Retina (tissue), 1 donor: ENCODE measurements at places on chromosomes 12 and 14.

DNA sequence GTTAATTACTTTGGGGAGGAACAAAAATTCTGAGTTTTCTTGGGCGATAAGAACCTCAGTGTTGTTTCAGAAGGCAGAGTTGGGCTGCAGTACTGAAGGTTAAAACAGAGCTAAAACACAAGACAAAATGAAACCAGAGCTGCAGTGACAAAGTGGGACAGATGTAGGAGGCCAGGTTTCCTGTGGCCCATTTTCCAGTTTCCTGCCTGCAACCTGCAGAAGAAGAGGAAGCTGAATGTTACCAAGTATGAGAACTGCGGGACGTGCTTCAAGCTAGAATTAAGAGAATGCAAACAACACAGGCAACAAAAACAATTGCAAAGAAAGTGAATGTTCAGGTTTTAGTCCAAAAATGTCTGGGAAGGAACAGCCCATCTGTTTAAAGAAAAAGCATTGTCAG, 17.8 kb downstream of the ELK3 start:
- no peak for DNase-seq

DNA sequence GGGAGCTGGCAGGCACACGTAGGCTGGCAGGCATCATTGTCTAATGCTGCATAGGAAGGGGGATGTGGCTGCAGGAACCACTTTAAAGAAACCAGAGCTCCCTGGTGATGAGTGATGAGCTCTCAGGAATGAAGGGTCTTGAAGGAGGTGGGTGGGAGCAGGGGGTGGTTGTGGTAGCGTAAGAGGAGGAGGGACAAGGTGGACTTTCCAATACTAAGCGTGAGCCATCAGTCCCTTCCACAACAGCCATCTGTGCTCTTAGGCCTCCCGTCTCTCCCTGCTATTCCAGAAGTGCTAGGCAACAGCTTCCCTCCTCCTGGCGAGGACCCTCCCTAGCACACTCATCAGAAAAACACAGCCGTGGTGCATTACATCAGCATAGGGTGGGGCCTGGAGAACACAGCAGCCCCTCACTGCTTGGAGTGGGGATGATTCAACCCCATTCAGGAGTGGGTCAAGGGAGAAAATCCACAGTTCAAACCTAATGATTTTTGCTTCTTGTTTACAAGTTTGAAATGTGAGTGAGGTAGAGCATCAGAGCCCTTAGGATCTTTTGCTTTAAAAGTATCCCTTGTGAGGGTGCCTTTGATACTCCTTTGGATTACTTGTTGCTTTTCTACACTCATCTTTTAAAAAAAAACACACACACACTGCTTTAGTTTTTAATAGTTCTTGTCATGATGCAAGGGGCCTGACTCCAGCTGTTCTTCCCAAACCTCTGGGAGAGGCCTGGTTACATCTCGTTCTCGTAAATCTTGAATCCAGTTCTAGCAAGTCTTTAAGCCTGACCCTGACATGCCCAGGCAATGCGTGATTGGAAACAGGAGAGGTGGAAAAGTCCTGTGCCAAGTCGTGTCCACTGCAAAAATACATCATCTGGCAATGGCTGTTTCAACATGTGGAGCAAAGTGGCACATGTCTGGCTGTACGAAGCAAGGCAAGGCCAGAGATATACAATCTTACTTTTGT, 356.4 kb upstream of the DDHD1 start:
- DNase-seq, result no peak

DNA sequence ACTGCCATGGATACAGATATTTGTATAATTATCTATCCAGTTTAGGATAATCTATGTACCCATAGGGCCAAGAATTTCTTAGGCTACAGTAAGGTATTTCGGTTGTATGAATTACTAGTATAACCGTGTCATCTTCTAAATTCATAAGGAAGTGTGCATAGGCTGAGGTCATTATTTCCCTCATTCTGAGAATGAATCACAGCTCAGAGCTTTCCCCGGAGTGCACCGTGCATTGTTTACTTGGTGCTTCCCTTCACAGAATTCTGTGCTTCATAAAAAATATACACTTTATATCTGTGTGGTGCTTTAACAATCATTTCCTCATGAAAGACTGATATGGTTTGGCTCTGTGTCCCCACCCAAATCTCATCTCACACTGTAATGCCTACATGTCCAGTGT, 514.1 kb downstream of the ETNK1 start:
- no peak for DNase-seq

DNA sequence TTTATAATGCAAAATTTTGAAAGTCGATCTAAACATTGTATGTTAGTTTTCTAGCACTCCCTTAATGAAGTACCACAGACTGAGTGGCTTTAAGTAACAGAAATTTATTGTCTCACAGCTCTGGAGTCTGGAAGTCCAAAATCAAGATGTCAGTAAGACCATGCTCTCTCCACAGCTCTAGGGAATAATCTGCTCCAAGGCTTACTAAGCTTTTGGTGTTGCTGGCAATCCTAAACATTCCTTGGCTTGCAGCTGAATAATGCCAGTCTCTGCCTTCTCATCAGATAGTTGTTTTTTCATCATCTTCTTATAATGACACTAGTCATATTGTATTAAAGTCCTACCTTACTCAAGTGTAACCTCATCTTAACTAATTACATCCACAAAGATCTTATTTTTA, 102.2 kb downstream of the RASSF9 start:
- no peak for DNase-seq

- DNase-seq, result no peak
Measured at GRCh38 chr12:65313719-65314317, 35.3 kb downstream of the MSRB3 start.

- DNase-seq, result no peak
Measured at GRCh38 chr14:57375156-57375555, 15.2 kb upstream of the NAA30 start.

DNA sequence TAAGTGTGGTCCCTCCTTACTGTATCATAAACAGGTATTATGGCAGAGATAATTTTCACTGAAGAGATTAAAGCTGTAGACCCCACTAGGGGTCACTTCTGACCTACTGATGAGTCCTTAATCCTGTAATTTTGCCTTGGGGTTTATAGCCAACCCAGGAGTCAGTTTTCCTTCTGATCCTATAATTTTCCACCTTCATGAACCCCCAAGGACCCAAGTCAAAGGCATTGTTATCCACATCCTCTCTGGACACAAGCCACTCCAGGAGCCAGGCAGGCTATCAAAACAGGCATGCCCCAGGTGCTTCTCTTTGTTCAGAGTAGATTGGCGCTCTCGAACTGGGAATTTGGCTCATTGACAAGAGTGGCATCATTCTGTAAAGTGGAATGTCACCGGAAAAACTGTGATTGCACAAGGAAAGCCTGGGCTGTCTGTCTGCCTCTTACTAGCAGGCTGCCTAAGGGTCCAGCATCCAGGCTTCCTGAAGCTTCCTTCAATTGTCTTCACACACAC, 1523.2 kb upstream of the FLRT2 start:
- DNase-seq, result peak; percentile 8

DNA sequence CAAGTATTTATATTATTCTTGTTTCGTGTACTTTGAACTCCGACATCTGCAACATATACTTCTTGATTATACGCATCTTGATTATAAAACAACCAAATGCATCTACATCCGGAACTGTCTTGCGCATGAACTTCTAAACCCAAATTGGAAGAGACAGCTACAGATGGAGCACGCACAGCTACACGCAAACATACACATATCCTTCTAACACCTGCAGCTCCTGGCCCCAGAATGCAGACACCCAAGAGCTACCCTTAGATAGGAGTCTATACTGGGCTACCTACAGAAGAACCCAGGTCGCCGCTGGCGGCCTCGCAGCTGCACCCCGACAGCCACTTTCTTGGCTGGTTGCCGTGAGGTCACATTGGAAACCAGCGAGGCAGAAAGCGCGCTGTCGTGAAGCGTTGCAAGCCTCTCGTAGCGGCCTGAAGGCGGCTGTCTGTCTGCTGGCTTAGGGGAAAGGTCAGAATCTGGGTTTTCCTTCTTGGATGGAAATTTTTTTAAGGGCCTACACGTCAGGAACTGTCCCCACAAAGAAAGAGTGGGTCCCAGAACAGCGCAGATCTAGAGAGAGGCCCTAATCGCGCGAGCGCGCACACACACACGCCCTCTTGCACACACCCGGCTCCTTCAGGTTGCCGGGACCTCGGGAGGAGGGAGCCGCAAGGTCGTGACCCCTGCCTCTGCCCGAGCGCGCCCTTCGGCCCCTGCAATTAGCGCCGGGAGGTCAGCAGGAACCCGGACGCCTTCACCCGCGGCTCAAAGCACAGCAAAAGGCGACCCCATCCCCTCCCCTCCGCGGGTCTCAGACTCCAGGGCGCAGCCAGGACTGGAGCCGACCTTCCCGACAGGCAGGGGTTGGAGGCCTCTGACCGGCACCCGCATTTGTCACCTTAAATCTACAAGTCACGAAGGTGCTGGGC, 17.0 kb downstream of the TBX3 start:
- DNase-seq, result peak; percentile 83

DNA sequence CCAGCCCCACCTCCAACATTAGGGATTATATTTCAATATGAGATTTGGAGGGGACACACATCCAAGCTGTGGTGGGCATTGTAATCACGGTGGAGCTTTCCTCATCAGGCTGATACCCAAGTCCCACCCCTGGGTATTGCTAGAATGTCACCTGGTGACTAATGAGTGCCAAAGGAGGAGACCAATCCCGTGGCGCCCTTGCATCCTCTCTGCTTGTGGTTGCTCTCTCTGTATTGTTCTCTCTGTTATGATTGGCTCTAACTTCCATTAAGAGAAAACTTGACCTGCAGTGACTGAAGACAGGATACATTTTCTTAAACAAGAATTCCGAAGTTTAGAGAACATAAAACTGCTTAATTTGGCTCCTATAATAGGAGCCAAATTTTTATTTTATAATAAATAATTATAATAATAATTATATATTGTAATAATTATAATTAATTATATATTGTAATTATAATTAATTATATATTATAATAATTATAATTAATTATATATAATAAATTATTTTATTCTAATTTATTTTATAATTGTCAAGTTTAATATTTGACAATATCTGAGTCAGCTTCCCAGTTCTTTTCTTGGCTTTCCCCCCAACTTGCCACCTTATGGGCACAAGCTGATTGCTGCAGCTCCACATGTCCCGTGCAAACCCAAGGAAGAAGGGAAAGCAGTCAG, 420.1 kb downstream of the DIO2 start:
- DNase-seq, result no peak

GRCh38 chr12:109900752-109901580, 892 bp downstream of the TCHP start:
- DNase-seq, result no peak

DNA sequence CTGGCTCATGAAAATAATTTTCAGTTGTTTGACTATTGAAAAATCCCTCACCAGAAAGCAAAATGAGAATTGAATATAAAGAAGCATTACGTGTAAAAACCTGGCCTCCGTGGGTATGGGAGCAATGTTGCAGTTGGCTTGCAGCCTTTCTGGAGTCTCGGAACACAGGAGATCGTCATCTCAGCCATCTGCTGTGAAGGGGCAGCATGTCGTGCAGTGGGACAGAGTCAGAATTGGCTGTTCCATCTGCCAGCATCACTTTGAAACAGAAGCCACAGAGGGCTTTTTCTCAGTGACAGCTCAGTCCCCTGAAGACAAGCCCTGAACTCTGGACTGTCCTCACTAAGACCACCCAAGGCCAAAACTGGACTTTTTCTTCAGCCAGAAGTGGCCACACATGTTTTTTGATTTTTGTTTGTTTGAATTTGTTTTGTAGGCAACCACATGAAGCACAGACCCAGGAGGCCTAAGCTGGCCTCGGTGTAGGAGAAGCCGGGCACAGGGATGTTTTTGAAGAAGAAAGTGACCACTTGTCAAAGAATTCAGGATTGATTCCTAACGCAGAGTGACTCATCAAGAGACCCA, 170.8 kb upstream of the DYRK2 start:
- no peak for DNase-seq

DNA sequence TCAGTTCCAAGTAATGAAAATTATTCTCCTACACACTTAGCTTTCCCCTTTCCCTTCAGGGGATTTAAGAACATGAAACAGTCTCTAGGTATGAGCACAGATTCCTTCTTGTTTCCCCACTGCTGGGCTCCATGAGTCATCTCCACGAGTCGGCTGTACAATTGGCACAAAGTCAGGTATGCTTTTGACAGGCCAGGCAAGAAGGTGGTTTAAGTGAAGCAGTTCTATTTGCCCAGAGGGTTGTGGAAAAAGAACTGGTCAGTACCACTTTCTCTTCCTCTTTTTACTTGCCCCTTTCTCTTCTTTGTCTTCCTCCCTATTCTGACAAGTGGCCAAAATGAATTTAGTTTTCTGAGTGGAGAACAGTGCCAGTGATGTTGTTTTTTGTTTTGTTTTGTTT, 16.3 kb downstream of the DYNC1H1 start:
- DNase-seq, result no peak

GRCh38 chr12:79618848-79619404, 71.8 kb downstream of the PAWR start:
- DNase-seq, result no peak

GRCh38 chr12:2570562-2570961, 224.2 kb upstream of the FKBP4 start:
- no peak for DNase-seq

GRCh38 chr12:93996321-93996720, 152.1 kb upstream of the PLXNC1 start:
- DNase-seq, result no peak

DNA sequence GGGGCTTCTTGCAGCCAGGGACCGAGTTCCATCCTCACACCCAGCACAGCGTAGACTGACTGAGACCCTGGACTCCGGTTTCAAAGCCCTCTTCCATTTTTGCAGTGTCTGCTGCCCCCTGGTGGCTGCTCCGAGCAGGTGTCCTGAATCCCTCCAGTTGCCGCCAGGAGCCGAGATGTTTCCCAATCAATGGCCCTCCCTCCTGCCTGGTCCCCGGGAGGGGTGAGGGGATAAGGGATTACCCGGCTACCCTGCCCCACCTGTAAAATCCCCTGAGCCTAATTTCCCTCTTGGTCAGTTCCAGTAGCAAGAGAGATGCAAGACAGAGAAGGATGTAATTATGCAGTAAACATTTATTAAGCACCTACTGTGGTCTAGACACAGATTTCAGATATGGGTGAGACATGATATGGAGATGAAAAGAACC, 55.0 kb downstream of the PHETA1 start:
- peak; percentile 89 for DNase-seq

- no peak for DNase-seq
Measured at GRCh38 chr12:24111086-24111485, 161.6 kb upstream of the SOX5 start.

DNA sequence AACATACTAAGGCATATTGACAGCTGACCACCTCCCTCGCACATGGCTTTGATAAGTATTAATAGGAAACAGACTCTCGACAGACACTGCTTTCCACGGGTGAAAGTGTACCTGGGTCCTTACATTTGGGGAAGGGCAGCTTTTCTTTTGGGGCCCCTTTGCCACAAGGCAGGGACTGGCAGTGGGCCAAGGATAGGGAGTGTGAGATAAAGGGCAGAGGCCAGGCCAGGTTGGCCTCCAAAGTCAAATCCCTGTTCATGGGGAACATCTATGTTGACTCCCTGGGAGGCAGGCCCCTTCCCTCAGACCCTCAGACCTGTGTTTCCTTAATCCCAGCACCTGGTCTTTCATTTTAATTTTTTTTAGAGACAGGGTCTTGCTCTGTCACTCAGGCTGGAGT, 19.4 kb upstream of the FBXO21 start:
- no peak for DNase-seq

GRCh38 chr12:104565606-104566243, 109.0 kb downstream of the CHST11 start:
- DNase-seq, result no peak
